ENCODE measurements at places on chromosomes 4 and X. TPM values are rescaled to one million over a fixed set of nuclear protein-coding genes. Genes with fewer than 3 reads are reported as not detected.

The PIM2 gene
- 320 TPM for total RNA-seq

The ARX gene
- not detected for total RNA-seq

The GPRASP1 gene
- total RNA-seq, result 5.1 TPM

The MAP7D2 gene
- 0.44 TPM for total RNA-seq

The SNCA gene
- total RNA-seq, result 1.3 TPM

The DCAF16 gene
- 47.5 TPM for total RNA-seq

- no peak overlapping the region for H3K4me3 ChIP-seq
- no peaks in the 10 kb centered on the region for H3K4me1 ChIP-seq
- no peaks in the 10 kb centered on the region for H3K27me3 ChIP-seq
- no peaks in the 10 kb centered on the region for H3K36me3 ChIP-seq
- H3K27ac ChIP-seq, result no peak overlapping the region
Observed at GRCh38 chrX:105725228-105725627, 97.1 kb upstream of the NRK start.

DNA sequence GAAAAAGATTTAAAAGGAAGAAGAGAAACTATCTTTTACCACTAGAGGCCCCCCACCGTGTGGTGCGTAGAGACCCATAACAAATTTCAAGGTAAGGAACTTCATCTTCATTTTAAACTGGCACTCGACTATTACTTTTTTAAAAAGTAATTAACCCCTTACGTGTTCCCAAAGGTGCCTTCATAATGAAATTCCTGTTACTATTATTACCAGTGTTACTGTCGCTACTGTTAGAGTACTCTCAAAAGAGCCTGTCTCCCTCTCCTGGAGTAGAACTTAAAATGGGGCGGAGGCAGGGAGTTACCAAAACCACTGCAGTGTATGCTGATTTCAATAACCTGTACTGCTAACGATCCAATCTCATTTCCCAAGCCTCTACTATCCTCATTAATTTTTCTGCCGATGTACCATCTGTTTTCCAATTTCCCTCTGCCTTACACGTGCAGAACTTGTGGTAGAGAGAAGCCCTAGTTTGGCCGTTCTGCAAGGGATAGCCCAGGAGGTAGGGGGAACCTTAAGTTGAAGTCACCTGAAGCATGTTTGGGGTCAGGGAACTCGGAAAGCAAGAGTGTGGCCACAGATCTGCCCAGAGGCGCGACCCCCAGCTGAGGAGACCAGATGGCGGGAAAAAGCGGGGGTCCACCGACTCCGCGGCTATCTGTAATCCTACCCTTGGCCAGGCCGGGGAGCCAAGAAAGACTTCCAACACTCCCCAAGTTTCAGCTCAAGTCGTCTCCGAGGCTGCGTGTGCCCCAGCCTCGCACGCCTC is 720 bp upstream of the STK26 start:
- H3K4me3 ChIP-seq, result peak overlapping the region; percentile 88
- peaks cover 7% of the 10 kb centered on the region for H3K36me3 ChIP-seq
- peak; percentile 33 for DNase-seq

DNA sequence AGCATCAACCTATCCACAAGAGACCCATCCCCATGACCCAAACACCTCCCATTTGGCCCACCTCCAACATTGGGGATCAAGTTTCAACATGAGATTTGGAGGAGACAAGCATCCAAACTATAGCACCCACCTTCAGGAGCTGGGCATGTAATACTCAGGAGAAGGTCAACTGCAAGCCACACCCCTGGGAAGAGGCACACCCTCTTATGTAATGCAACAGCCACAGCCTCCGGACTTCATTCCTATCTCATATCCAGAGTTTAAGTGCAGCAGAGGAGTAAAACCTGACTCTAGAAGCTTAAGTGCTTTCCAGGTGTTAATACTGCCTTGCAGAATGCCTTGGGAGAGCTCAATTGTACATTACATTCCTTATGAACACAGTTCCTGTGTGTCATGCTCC is 197.4 kb downstream of the PTTG2 start:
- H3K36me3 ChIP-seq, result no peaks in the 10 kb centered on the region
- H3K27me3 ChIP-seq, result no peaks in the 10 kb centered on the region

DNA sequence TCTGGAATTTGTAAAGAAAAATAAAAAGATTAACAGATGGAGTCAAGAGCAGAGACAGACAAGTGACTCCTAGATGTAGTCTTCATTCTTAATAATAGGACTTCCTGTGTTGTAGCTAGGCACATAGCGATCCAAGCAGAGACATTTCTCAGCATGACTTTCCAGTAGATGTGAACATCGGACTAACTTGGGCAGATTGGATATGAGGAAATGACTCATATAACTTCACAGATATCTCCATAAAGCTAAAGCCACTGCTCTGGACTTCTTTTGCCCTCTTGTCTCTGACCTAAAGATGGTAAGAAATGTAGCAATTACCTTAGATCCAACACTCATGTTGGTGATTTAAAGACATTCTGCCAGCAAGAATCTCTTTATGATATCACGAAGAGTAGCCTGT is 131.7 kb downstream of the EPHA5 start:
- DNase-seq, result no peak
- no peaks in the 10 kb centered on the region for H3K4me1 ChIP-seq
- no peaks in the 10 kb centered on the region for H3K27me3 ChIP-seq
- H3K36me3 ChIP-seq, result no peaks in the 10 kb centered on the region
- no peak overlapping the region for H3K27ac ChIP-seq

- no peak for DNase-seq
- H3K4me3 ChIP-seq, result no peak overlapping the region
- H3K4me1 ChIP-seq, result no peaks in the 10 kb centered on the region
- no peaks in the 10 kb centered on the region for H3K36me3 ChIP-seq
- H3K27ac ChIP-seq, result no peak overlapping the region
- H3K27me3 ChIP-seq, result peaks cover 2% of the 10 kb centered on the region
Observed at GRCh38 chr4:141248029-141248428, 27.3 kb downstream of the ZNF330 start.

DNA sequence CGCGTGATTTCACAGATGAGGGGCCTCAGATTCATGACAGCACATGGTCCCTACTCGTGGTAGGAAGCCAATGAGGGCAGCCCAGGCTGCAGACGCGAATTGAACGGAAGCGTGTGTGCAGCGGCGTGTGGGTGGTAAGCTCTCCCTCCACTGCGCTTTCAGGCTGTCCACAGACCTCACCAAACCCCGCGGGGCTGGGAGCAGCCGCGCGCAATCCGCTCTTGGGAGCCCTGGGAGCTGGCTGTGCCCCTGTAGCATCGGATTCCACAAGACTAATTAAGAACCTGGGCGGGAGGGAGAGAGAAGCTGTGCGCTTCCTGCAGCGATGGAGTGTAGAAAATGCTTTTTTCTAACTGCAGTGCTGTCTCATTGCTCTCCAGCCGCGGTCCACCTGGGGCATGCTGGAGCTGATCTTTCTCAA is 134.9 kb downstream of the STOX2 start:
- H3K27ac ChIP-seq, result no peak overlapping the region
- no peaks in the 10 kb centered on the region for H3K36me3 ChIP-seq
- peak; percentile 62 for DNase-seq
- peaks cover 12% of the 10 kb centered on the region for H3K4me1 ChIP-seq
- peaks cover 16% of the 10 kb centered on the region for H3K27me3 ChIP-seq
- peak overlapping the region; percentile 51 for H3K4me3 ChIP-seq

DNA sequence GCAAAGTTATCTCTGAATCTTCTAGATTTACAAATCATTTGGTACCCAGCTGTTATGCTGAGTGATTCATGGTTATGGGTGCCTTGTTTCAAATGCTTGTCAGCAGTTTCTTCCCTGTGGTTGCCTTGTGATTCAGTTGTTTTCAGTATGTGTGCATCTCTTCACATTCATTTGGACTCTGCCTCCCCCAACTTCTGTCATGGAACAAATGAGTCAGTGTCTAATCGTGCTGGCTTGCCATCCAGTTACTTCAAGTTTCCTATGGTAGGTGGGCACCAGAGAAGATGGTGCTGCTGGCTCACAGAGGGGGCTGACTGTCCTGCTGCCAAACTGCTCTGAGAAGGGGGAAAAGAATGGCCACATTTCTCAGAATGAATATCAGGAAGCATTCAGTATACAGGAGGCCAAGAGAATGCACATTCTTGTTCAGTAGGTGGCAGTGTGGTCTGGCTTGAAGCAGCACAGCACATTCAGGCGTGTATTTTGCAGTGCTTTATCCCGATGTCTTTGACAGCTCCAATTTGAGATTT is 260.9 kb downstream of the GLUD2 start:
- H3K4me3 ChIP-seq, result peak overlapping the region; percentile 49
- no peaks in the 10 kb centered on the region for H3K36me3 ChIP-seq
- peak overlapping the region; percentile 85 for H3K27ac ChIP-seq
- H3K27me3 ChIP-seq, result no peaks in the 10 kb centered on the region
- H3K4me1 ChIP-seq, result peaks cover 23% of the 10 kb centered on the region
- DNase-seq, result peak; percentile 80

DNA sequence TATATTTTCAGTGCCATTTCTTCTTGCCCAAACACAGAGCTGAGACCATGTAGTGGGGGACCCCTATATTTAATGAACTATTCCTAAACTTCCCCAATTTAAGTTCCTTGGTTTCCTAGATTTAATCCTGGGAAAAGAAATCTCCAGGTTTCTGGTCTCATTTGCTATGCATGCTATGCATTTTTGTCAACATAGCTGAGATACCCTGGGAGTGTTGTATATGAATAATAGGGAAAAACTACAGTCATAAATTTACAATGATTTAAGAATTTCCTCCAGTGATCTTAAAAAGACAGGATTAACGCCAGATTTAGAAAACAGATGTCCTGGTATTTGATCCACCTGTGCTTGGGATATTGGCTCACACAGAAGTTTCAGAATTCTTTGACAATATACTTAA is 136.8 kb upstream of the RAPGEF2 start:
- no peaks in the 10 kb centered on the region for H3K4me1 ChIP-seq
- no peaks in the 10 kb centered on the region for H3K36me3 ChIP-seq
- H3K27me3 ChIP-seq, result peaks cover 2% of the 10 kb centered on the region

DNA sequence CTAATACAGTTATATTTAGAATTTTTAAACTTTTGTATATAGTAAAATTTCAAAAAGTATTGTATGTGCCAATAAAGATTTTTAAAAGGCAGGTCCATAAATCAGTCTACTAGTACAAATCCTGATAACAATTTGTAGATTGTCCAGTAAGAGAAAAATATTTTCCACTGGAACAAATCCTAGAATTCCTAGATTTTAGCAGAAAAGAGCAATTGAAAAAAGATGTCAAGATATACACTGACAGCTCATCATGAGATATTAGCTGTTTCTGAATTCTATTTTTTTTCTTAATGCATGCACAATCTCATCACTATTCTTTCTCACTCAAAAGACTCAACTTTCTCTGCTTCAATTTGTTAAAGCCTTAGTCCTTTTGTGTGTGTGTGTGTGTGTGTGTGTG is 289.2 kb upstream of the MAD2L1 start:
- peaks cover 4% of the 10 kb centered on the region for H3K27me3 ChIP-seq
- DNase-seq, result no peak
- H3K36me3 ChIP-seq, result no peaks in the 10 kb centered on the region

DNA sequence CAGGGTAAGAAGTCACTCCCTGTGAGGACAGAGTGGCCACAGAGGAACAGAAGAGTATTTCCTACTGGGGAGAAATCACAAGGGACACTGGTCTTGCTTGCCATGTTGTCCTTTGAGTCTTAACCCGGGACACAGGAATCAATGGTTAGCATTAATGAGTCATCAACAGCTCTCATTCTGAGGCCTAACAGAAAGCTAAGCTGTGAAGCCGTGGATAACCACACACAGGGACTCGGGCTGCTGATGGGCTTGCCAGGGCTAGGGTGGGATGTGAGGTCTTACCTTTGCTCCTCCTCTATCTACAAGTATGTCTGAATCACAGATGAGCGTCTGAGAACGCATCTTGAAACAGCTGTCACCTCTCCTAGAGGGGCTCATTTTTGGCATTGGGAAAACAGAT is 22.2 kb downstream of the HELT start:
- no peak overlapping the region for H3K4me3 ChIP-seq
- DNase-seq, result no peak
- H3K36me3 ChIP-seq, result no peaks in the 10 kb centered on the region
- H3K27ac ChIP-seq, result no peak overlapping the region

DNA sequence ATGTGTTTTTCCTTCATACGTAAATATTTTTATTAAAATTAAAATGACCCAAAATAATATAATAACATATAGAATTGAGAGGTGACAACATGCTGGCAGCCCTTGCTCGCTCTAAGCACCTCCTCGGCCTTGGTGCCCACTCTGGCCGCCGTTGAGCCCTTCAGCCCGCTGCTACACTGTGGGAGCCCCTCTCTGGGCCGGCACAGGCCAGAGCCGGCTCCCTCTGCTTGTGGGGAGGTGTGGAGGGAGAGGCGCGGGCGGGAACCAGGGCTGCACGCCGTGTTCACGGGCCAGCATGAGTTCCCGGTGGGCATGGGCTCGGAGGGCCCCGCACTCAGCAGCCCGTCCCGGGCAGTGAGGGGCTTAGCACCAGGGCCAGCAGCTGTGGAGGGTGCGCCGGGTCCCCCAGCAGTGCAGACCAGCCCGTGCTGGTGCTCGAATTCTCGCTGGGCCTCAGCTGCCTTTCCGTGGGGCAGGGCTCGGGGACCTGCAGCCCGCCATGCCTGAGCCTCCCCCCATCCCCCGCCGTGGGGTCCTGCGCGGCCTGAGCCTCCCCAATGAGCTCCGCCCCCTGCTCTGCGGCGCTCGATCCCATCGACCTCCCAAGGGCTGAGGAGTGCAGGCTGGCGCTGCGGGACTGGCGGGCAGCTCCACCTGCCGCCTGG is 222.3 kb downstream of the PTTG2 start:
- H3K4me3 ChIP-seq, result no peak overlapping the region
- H3K27ac ChIP-seq, result no peak overlapping the region
- peaks cover 18% of the 10 kb centered on the region for H3K4me1 ChIP-seq
- H3K36me3 ChIP-seq, result no peaks in the 10 kb centered on the region

GRCh38 chrX:1351981-1352714 is 15.6 kb downstream of the IL3RA start:
- H3K36me3 ChIP-seq, result no peaks in the 10 kb centered on the region
- peaks cover 3% of the 10 kb centered on the region for H3K4me1 ChIP-seq
- no peak for DNase-seq
- H3K4me3 ChIP-seq, result no peak overlapping the region

DNA sequence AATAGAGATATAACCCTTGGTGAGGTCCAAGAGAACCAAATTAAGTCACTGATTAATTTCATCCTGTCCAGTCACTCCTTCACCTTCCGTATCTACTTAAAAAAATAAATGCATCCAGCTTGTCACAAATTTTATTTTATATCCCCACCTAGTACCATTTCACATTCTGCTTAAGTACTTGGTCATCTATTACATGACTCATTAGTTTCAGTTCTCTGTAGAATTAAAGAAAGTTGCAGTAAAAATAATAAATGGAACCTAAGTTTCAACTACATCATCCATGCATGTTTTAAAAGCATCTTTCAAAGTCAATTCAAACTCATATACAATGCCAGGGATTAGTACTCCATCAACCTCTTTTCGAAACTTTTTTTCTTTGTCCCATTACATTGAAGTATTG is 130.2 kb downstream of the SH2D1A start:
- no peak overlapping the region for H3K4me3 ChIP-seq
- no peak overlapping the region for H3K27ac ChIP-seq
- H3K27me3 ChIP-seq, result no peaks in the 10 kb centered on the region
- no peaks in the 10 kb centered on the region for H3K4me1 ChIP-seq

Measured in activated CD4-positive, alpha-beta T cell treated with anti-CD3 and anti-CD28 coated beads for 36 hours (primary cell).